Uterine smooth muscle cell (primary cell): ENCODE measurements at places on chromosomes 2 and 18. TPM values are rescaled to one million over a fixed set of nuclear protein-coding genes. Genes with fewer than 3 reads are reported as not detected.

NT5C1B gene
- 0.33 TPM in 1 of 2 replicates, not detected in the other for total RNA-seq

MITD1 gene
- total RNA-seq = 32.1 and 40.6 TPM in 2 replicates

PAX8 gene
- total RNA-seq = 0.12 and 0.89 TPM in 2 replicates

IMPACT gene
- total RNA-seq = 25.2 and 29.6 TPM in 2 replicates

KIAA2012 gene
- total RNA-seq = not detected in 2 replicates
